ENCODE measurements at places on chromosomes 6 and 20.

- DNase-seq: no peak
Observed at GRCh38 chr6:113924312-113924723, 46.6 kb downstream of the HDAC2 start.

- DNase-seq: no peak
Observed at GRCh38 chr6:157203764-157204163, 119.6 kb downstream of the TMEM242 start.

DNA sequence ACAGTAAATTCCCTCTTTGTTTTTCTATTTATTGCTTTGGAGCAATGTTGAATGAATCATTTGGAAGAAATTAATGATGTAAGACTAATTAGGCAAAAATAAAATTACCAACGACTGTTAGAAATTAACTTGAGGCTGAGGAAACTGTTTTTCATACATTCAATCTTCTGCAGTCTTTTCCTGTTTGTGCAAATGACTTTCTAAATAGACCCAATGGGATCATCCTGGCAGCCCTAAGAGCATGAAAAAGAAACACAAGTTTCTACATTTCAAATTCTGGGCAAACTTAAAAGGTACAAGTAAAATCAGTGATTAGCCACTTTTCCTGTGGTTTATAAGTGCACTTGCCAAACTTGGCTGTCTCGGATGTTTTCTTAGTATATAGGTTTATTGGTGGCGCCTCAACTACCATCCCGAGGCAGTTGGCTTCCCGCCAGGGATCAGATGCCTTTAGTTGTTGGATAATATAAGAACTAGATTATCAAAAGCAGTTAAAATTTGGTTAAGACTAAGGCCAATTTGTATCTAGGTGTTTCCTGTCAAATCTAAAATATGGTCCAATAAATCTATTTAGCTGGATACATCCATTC is 181.2 kb downstream of the ISM1 start:
- no peak for DNase-seq

- no peak for DNase-seq
Observed at GRCh38 chr6:36787210-36787609, 52.0 kb downstream of the CPNE5 start.

GRCh38 chr6:64034910-64035655 is 399.5 kb downstream of the PHF3 start:
- DNase-seq: no peak

Data from GM19239 (cell line).